ENCODE measurements at places on chromosomes 2 and 18. TPM values are rescaled to one million over a fixed set of nuclear protein-coding genes. Genes with fewer than 3 reads are reported as not detected.

- H3K36me3 ChIP-seq = no peaks in the 10 kb centered on the region
- no peak overlapping the region for H3K27ac ChIP-seq
- no peaks in the 10 kb centered on the region for H3K27me3 ChIP-seq
- DNase-seq = no peak
- no peaks in the 10 kb centered on the region for H3K4me1 ChIP-seq
These were observed 13.3 kb downstream of the CHRNA1 start for GRCh38 chr2:174750923-174751441.

- peaks cover 47% of the 10 kb centered on the region for H3K4me1 ChIP-seq
- H3K36me3 ChIP-seq = no peaks in the 10 kb centered on the region
These were observed 45.1 kb downstream of the LPIN2 start for GRCh38 chr18:2967820-2968219.

- H3K36me3 ChIP-seq = no peaks in the 10 kb centered on the region
- no peak overlapping the region for H3K27ac ChIP-seq
- no peaks in the 10 kb centered on the region for H3K4me1 ChIP-seq
- H3K27me3 ChIP-seq = no peaks in the 10 kb centered on the region
These were observed 713.9 kb downstream of the CPS1 start for GRCh38 chr2:211270257-211270656.

The RALBP1 gene
- 74.0 TPM for total RNA-seq

DNA sequence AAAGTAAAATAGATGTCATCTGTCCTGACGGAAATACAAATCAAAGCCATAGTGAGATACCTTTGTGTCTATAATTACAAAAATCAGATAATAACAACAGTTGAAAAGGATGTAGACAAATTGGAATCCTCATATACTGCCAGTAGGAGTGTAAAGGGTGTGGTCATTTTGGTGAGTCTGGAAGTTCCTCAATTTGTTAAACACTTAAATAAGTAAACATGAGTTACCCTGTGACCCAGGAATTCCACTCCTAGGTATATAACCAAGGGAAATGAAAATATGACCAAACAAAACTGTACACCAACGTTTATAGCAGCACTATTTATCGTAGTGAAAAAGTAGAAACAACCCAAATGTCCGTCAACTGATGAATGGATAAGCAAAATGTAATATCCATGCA lies 24.0 kb downstream of the R3HDM1 start:
- no peak overlapping the region for H3K27ac ChIP-seq
- H3K4me1 ChIP-seq = no peaks in the 10 kb centered on the region
- DNase-seq = no peak
- no peak overlapping the region for H3K4me3 ChIP-seq
- no peaks in the 10 kb centered on the region for H3K36me3 ChIP-seq
